ENCODE measurements at places on chromosomes 5 and 9.

- DNase-seq: no peak
Observed at GRCh38 chr9:38011991-38012390, 57.0 kb downstream of the SHB start.

GRCh38 chr5:24823625-24824024 lies 178.8 kb upstream of the CDH10 start:
- DNase-seq: no peak

- no peak for DNase-seq
Observed at GRCh38 chr5:80990971-80991370, 30.8 kb downstream of the RASGRF2 start.

GRCh38 chr9:79387101-79387835 lies 184.5 kb upstream of the TLE4 start:
- DNase-seq: no peak

DNA sequence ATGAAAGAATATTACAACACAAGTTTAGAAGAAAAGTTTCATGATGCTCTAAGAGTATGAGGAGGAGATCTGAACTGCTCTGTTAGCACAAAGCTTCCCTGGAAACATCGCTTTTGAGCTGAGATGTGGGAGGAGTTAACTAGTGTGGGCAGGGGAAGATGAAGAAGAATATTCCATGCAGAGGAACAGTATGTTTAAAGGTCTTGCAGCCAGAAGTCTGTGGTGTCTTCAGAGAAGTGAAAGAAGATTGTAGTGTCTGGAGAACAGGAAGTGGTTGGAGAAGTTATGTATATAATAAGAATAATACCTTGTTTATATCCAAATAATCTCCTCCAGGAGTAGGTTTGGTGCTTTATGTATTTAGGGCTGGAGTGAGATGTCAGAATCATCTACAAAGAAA lies 406.7 kb downstream of the MAN2A1 start:
- no peak for DNase-seq

DNA sequence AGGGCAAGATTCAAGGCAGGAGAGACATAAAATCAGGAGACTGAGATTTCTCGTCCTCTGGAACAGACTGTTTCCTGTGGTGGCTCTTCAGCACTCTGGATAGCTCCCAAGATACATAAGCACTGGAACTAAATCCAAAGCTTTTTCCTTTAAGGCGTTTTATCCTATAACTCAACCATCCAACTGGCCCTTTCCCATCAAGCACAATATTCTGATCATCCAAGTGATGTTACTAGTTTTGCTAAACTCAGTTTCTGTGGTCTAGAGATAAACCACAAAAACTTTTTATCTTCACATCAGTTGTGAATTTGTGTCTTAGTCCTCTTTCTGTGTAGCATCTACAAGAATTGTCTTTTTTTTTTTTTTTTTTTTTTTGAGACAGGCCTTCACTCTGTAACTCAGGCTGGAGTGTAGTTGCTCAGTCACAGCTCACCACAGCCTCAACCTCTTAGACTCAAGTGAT lies 299.4 kb downstream of the COX7C start:
- DNase-seq: no peak

GRCh38 chr9:109468927-109469326 lies 29.2 kb downstream of the PTPN3 start:
- DNase-seq: no peak

- no peak for DNase-seq
Observed at GRCh38 chr5:33969572-33970452, 14.7 kb downstream of the SLC45A2 start.

- no peak for DNase-seq
Observed at GRCh38 chr5:76947082-76947503, 5.8 kb upstream of the CRHBP start.

GRCh38 chr9:134497283-134497860 lies 144.2 kb upstream of the COL5A1 start:
- DNase-seq: no peak

- DNase-seq: no peak
Observed at GRCh38 chr5:54881286-54882005, 103.9 kb downstream of the ESM1 start.

DNA sequence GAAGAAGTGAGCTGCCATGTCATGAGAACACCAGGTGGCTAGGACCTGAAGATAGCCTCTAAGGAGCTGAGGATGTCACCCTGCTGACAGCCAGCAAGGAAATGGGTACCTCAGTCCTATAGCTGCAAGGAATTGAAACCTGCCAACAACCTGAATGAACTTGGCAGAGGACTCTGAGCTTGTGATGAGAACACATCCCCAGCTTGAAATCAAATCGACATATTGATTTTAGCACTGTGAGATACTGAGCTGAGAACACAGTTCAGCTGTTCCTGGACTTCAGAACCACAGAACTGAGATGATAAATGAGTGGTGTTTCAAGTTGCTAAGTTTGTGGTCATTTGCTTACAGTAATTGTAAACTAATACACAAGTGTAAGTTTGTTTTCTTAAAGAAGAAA lies 5.5 kb upstream of the RASEF start:
- no peak for DNase-seq

GRCh38 chr9:124793015-124793541 lies 16.1 kb downstream of the OLFML2A start:
- no peak for DNase-seq

- no peak for DNase-seq
Observed at GRCh38 chr5:2373631-2374030, 377.8 kb downstream of the IRX2 start.

GRCh38 chr5:141763541-141763940 lies 81.5 kb upstream of the ARAP3 start:
- DNase-seq: no peak

- DNase-seq: no peak
Observed at GRCh38 chr5:55544341-55544740, 9.6 kb upstream of the PLPP1 start.

GRCh38 chr9:11577522-11577921 lies 964.7 kb upstream of the PTPRD start:
- no peak for DNase-seq

GRCh38 chr5:154590093-154590724 lies 112.2 kb upstream of the HAND1 start:
- DNase-seq: no peak

DNA sequence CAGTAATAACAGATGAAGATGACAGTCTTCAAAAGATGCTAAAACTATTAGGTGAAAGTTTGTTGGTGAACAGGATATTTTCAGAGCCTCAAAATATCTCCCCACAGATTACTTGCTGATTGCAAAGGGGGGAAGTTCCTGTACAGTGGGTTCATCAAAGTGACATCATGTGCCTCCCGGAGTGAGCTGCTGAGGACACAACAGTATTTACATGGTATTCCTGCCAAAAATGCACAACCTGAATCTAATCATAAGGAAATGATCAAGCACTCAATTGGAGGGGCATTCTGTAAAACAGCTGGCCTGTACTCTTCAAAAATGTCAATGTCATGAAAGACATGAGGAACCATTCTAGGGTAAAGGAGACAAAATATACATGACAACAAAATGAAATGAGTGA lies 18.9 kb upstream of the GLIS3 start:
- DNase-seq: no peak

GRCh38 chr9:131668439-131669268 lies 71.2 kb downstream of the RAPGEF1 start:
- DNase-seq: no peak

DNA sequence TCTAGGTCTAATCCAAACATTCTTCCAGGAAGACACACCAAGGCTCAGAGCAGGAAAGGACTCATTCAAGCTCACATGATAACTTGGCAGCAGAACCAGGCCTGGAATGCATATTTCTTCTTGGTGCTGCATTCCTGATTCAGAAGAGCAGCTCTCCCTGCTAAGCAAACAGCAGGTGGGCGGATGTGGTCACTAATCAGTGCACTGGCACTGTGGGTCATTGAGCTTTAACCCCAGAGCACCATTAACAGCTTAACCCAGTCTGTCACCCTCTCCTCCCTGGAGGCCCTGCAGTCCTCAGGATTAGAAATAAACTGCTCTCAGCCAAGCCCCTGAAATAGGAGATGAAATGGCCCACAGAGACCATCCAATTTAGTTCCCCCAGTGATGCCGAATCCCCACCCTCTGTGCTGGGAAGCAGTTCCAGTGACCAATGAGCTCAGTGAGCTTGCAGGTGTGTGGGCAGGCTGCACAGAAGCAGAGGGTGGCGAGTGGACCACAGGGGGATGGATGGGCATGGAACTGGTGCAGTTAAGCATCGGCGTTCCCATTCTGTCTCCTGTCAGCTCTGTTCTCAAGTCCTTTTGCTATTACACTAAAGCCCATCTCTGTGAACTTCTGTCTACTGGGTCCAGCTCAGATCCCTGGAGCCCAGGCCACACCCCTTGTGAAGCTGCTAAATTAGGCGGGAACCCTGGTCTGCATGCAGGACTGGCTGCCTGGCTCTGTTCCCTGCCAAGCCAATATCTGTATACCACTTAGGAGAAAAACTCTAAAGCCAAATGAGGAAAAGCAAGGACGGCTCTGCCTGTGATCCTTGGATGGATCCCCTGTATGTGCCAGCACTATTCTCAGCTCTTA lies 16.6 kb upstream of the MEGF9 start:
- no peak for DNase-seq

- no peak for DNase-seq
Observed at GRCh38 chr9:82621447-82621846, 441.5 kb downstream of the RASEF start.

DNA sequence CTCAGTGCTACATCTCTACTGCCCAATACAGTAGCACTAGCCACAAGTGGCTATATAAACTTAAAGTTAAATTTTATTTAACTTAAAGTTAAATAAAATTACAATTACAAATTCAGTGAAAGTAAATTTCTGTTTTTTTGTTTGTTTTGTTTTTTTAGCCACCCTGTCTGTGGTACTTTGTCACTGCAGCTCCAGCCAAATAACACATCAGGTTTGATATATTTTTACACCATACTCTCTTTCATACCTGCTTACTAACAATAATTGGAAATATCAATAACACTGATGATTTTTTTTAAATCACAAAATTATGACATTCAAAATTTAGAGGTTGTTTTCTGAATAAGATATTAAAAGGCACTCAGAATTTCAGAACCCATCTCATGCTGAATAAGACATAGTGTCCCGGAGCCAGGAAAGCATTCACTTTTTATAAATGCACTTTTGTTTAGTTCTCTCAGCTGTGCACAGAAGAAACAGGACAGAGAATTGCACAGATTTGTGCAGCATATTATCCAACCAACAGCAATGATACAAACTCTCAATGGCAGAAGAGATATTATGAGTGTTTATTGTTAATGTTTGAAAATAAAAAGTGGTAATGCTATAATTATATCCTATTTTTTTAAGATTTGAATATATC lies 92.6 kb downstream of the EDIL3 start:
- DNase-seq: no peak

GRCh38 chr9:93962561-93963440 lies 7.6 kb upstream of the BARX1 start:
- peak; percentile 14 for DNase-seq

DNA sequence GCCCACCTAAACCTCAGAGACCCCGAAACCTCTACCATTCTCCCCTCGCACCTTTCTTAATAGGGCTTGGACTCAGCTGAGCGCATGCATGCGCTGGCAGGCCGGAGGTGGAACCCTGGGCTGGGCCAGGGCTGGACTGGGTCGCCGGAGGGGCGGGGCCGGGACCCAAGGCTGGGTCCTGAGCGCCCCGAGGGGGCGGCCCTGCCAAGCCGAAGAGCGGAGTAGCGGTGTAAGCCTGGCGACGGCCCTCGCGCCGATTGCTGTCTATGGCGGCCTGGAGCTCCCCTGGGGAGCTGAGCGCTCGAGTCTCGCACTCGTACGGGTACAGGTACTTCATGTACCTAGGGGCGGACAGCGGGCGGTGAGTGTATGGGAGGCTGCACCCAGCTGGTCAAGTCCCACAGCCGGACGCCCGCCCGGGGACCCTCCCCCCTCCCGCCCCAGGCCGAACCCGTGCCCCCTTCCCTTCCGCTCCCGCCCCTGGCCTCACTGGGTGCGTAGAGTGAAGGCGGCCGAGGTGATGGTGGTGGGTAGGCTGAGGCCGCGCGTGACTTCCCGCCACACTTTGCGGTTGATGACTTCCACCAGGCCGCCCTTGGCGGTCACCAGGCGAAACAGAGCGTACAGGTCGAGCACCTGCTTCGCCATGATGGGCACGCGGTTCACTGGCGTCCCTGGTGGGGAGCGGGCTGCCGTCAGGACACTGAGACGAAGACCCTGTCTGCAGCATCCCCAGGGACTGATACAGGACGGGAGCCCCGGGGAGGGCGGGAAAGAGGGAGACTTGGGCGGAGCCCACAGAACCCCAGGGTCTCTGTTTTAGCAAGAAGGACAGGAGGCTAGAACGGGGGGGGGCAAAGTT lies 3.3 kb upstream of the DCTN3 start:
- no peak for DNase-seq

DNA sequence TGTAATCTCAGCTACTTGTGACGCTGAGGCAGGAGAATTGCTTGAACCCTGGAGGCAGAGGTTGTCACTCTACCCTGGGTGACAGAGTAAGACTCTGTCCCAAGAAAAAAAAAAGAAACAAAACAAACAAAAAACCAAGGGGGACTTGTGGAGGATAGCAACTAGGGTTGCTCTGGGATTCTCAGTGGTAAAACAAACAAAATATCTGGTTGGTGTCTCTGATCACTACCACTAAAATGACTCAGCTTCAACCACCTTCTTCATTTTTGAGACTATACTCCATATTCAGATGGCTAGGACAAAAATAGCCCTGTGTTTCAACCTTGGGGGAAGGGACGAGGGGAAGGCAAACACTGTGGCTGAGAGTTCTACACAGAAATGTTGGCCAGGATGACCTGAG lies 110.3 kb downstream of the ARRDC3 start:
- DNase-seq: no peak
